ENCODE measurements at places on chromosomes 7 and 10.

DNA sequence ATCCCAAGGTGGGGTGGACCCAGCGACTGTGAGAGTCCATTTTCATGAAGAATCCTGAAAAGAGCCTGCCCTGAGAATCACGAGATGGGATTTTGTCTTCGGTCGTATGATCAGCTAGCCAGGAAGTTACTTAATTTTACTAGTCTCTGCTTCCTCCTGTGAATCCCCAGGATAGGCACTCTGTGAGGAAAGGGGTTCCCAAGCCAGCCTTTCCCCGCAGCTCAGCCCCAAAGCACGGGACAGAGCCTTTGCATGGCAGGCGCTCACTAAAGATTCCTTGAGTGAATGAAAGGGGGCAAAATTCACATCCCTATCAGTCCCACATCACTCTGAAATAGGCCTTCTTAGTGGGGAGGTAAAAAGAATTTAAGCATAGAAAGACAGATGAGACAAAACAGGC, 219.6 kb downstream of the ADARB2 start:
- DNase-seq = no peak

DNA sequence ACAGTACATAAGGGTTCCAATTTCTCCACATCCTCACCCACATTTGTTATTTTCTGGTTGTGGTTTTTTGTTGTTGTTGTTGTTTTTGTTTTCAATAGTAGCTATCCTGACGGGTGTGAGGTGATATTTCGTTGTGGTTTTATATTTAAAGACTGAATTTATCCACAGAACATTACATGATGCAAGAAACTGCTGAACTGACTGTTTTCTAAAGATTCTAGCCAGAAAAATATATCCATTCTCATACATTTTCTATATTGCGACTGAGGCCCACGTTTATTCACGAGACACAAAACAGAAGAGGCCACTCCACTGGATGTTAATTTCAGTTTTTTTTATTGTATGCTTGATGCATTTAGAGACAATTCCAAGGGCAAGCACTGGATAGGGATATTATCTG, 69.8 kb downstream of the SCRN1 start:
- DNase-seq = no peak

DNA sequence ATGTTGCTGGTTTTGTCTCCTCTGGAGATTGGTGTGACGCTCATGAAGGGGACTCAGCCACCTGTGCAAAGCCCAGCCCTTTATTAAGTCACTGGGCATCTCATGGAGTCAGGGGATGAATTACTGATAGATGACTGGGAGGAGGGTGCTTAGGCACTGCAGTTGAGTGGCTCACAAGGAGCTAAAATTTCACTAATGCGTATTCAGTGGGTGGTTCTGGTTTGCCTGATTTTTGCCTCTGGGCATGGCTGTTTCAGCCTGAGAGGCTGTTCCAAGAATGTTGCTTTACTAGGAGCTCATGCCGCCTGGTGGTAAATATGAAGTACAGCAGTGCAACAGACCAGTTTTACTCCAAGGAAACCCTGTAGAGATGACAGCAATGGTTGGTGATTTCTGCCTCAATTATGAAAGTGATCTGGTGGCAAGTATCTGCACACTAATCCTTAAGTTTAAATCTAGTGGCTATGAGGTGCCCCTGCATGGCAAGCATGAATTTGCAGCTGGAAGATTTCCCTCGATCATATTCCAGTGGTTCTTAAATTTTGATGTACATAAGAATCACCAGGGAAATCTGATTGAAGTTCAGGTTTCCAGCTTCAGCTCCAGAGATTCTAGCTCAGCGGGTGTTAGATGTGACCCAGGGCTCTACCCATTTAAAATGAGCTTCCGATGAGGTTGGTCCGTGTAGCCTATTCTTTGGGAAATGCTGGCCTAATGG, 19.9 kb downstream of the ACTA2 start:
- no peak for DNase-seq

GRCh38 chr10:101217044-101217425, 12.2 kb downstream of the LBX1 start:
- no peak for DNase-seq
